ENCODE measurements at places on chromosomes 4 and X. TPM values are rescaled to one million over a fixed set of nuclear protein-coding genes. Genes with fewer than 3 reads are reported as not detected.

The PCDH18 gene
- total RNA-seq: 14.8 TPM

The CXCL5 gene
- 3.4 TPM for total RNA-seq

- DNase-seq: no peak
Observed at GRCh38 chrX:46838974-46839480, 2.2 kb downstream of the RP2 start.

- no peak for DNase-seq
Observed at GRCh38 chr4:97013711-97014110, 1129.6 kb downstream of the STPG2 start.

The ARX gene
- not detected for total RNA-seq

DNA sequence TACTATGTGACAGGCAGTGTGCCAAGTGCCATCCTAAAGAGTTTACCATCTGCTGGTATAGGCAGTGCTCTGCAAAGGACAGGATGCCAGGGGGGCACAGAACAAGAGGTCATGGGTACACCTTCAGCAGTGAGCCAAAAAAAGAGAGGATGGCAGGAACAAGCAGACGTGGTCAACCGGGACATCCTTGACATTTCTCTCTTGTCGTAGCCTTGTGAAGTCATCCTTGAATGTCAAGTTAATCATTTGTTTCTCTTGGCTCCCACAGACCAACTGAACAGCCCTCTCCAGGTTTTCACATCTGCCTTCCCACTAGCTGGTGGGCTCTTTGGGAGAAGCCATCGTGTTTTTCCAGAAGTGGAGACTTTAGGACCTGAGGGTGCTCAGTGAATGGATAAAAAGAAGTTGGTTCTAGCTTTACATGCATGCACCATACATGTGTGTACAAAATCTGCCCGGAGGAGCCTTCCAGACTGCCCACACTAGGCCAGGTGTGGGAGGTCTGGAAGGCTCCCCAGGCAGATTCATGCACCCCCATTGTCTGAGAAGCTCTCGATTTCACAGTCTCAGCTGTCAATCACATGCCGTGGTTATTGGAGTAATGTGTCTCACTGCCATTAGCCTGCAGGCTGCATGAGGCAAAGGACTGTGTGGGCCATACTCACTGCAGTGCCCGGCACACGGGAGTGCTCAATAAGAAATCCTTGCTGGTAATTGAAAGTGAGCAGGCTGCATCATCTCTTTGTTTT lies 16.4 kb downstream of the PNMA6F start:
- DNase-seq: no peak

- no peak for DNase-seq
Observed at GRCh38 chr4:16139066-16139945, 55.5 kb upstream of the PROM1 start.

The AFM gene
- total RNA-seq: 0.64 TPM

DNA sequence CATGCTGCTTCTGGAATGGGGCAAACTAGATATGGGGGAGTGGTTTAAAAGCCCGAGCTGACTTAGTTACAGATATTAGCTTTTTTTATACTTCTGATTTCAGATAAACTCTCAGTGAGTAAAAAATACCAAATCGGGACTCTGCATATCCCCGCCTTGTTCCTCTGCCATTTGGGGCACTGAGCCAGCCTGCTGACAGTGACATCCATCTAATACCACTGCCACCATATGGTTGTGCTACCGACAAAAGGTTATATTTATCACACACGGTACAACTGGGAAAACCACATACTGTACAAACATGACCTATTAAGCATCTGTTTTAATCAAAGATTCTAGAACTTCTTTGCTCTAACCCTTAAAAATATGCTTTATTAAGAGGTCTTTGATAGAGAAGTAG lies 78.7 kb downstream of the GALNT7 start:
- no peak for DNase-seq

DNA sequence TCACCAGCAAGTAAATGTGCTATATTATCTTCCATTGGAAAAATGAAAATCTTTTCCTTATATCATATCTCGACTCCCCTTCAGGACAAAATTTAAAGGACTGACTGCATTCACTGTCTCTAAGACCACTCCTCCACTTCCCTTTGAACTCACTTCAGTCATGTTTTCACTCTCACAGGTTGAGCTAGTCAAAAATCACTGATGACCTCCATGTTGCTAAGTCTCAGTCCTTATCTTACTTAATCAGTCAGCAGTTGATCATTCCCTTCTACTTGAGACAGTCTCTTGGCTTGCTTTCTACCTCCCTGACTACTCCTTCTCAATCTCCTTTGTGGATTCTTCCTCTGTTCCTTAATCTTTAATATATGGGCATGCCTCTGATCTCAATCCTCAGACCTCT lies 117.0 kb upstream of the LSM6 start:
- DNase-seq: no peak

- peak; percentile 89 for DNase-seq
Observed at GRCh38 chr4:182448281-182449151, 205.3 kb downstream of the TENM3 start.

DNA sequence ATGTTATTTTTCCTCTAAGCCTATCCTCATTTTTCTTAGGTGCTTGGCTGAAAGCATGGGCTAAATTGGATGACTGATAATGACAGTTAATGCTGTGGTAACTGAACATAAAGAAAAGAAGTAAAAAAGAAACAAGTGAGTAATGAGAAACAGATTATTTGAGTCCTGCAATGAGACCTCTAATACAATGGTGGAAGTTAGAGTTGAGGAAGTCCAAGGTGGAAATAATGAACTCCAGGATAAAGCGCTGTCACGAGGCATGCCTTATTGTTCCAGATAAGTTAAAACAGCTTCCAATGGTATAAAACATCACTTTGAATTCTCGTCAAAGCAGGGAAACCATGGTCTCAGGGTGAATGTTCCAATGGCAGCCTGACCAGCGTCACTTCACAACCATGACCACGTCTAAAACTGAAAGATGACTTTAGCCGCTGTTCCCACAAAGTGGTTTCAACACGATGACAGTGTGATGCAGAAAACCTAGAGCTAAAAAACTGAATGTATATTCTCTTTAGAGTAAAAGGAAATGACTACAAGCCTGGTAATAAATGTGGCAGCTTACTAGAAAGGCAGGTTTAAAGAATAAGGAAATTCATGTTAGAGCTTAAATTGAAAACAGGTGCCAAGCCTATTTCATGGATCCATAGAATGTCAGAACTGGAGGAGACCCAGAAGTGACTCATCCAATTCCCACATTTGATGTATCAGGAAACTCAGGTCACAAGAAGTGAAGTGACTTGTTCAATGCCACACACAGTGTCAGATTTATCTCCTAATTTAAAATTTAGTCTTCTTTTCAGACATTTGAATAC lies 202.6 kb upstream of the GYPA start:
- DNase-seq: no peak

DNA sequence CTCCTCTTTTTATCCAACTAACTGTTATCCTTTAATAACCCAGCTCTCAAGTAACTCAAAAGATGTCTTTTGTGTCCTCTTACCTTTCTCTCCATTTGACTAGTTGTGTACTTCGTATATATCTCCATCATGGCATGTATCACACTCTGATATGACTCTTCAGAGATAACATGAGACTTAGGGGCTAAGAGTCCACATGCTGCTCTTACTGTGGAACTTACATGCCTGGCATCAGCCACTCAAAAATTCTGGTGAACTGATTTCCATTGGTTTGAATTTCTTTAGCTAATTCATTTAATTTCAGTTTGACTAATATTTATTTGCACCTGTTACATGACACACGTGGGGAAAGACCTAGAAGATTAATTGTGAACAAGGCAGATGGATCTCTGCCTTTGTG lies 317.3 kb downstream of the HS3ST1 start:
- no peak for DNase-seq

DNA sequence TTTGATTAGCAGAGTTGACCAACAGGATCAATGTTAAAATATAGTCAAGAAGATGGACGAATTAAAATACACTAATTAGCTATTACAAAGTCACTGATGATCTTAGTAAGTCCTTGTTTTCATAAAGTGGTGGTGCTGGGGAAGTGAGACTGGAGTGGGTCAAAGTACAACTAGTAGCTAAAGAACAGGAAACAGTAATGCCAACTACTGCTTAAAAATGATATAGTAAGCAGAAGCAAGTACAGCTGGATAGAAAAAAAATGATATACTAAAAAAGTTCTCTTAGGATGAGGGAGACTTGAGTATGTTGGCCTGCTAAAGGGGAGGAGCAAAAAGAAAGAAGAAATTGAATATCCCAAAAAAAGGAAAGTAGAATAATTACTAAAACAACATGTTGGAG lies 580.8 kb upstream of the FTHL17 start:
- DNase-seq: no peak

The CT45A10 gene
- total RNA-seq: not detected

DNA sequence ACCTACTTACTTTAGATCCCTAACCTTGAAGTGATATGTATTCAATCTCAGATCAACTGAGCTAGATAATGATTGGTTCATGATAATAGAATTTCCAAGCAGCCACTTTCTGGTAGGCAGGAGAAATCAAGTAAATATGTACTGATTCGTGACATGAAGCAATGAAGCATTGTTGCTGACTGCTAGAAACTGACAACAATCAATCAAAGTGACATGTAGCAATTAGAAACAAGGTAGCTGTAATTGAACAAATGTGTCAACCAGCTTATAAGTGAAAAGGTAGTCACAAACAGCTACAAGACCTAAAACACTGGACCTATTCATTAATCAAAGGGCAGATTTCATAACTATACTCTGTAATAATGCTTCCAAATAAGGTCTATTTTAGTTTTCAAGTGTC lies 62.4 kb downstream of the PABPC4L start:
- no peak for DNase-seq

DNA sequence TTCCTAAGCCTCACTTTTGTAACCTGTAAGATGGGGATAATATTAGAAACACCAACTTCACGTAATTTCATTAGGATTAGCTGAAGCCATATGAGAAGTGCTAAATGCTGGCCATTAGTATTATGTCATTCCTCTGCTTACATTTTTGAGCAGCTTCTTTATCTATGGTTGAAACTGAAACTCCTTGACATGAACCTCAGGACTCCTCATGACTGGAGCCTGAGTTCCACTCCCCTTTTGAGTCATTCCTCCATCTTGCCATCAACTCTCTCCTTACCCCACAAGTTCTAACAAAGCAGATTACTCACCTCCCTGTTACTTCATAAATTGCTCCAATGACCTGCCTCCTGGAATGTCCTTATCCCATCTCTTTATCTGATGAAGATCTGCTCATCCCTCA lies 123.2 kb upstream of the KCNIP4 start:
- no peak for DNase-seq

DNA sequence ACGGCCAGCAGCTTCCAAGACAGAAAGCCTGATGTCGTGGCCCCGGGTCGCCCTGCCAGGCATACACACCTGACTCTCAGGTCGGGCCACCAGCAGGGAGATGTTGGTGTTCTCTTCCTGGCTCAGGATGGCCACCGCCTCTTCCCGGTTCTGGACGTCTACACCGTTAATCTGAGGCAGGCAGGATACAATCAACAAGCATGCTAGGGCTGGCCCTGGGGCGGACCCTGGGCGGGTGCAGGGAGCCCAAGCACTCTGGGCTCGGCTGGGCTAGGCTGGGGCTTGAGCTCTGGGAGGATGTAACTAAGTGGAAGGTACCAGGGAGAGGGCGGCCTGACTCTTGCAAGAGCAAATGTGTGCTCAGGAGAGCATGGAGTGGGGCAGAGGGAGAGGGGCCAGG lies 11.0 kb downstream of the SSR4 start:
- no peak for DNase-seq

- no peak for DNase-seq
Observed at GRCh38 chr4:147388018-147388417, 92.9 kb upstream of the EDNRA start.

- no peak for DNase-seq
Observed at GRCh38 chr4:48227662-48228061, 42.0 kb downstream of the TEC start.

- DNase-seq: no peak
Observed at GRCh38 chr4:4377191-4377590, 9.7 kb upstream of the NSG1 start.

The BEX5 gene
- total RNA-seq: 45.4 TPM

DNA sequence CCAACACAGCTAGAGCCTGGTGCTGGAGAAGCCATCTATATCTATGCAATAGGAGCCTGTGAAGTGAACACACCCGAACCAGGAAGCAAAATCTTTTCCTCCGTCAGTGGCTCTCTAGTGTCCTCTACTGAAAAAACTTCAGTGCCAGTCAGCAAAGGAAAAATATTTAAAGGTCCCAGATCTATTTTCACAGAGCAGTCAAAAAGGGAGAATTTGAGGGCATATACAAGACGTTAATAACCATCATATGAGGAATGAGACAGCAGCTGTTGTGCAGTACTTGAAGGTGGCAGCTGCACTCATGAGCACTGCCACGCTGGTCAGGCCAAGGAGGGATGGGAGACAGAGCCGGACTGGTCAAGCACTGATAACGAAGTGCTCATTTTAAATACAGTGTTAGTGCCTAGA lies 14.4 kb downstream of the MCUB start:
- DNase-seq: no peak

DNA sequence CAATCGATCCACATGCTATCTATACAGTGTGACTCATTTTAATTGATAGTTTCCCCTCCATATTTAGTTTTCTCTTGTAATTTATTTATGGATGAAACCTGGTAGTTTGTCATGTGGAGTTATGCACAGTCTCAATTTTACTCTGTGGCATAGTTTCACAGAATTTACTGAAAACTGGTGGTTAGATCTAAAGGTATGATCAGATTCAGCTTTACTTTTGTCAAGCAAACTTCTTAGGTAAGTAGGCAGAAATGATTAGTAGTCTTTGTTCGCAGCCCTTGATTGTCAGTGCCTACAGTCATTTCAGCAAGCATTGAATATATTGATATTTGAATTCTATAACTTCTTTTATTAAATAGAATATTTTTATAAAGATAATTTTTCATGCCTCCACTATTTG lies 2.5 kb downstream of the ADD1 start:
- DNase-seq: no peak

DNA sequence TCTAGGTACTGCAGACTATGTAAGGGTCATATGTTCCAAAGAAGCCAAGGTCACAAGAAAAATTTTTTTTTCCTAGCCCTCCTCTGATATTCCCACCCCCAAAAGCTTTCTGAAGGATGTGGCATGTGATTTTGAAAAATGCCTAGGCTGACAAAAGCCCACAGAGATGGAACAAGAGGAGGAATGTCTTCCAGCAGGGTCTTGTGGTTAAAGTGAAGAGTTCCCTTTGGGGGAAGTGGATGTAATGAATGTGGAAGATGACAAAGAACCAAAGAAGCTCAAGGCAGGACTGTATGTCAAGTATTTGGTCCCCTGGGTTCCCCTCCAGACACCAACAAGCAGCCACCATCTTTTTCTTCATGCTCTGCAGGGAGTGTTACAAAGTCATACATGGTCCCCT lies 268.8 kb downstream of the BCOR start:
- DNase-seq: no peak

The PSMD10 gene
- total RNA-seq: 49.2 TPM

The ARMCX4 gene
- total RNA-seq: 17.9 TPM

The BTK gene
- total RNA-seq: 9.4 TPM
